T47D (cell line): ENCODE measurements at places on chromosomes 6 and 20.

DNA sequence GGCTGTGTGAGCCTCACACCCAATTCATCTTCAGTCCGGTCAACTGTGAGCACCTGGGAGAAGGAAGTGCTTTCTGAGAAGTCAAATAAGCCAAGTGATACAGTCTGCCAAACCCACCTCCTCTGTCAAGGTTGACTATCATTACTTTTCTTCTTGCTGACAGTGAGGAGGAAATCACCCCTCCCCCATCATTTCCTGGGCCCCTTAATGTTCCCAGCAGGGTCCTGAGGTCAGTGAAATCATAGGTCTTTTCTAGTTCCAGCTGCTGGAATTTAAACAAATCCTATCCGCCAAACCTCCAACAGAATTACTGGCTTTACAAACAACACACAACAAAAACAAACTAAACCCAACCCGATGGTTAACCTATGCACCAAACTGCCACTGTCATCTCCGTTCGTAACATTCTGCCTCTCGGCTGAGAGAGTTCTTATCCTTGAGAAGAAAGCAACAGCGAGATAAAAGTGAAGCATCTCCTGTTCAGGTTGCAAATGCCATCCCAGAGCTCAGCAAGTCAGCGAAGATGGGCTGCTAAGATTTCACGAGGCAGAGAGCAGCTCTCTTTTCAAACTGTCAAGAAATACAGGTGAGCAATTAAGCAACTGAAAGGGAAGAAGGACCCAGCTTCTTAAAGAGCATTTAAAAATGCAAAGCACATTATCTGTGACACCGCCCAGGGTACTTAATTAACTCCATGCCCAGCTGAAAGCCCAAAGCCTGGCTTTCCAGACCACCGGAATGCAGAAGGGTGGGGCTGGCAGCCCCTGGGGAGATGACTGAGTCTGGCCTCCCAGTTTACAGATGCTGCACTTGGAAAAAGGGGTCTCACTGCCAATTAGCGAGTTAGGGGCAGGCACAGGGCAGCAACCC is 24.7 kb downstream of the GFOD1 start:
- no peak for DNase-seq

- DNase-seq, result peak; percentile 46
These were observed 143.9 kb downstream of the BCAS1 start for GRCh38 chr20:53926428-53927028.

GRCh38 chr6:157314705-157315321 is 8.5 kb downstream of the TMEM242 start:
- peak; percentile 18 for DNase-seq

DNA sequence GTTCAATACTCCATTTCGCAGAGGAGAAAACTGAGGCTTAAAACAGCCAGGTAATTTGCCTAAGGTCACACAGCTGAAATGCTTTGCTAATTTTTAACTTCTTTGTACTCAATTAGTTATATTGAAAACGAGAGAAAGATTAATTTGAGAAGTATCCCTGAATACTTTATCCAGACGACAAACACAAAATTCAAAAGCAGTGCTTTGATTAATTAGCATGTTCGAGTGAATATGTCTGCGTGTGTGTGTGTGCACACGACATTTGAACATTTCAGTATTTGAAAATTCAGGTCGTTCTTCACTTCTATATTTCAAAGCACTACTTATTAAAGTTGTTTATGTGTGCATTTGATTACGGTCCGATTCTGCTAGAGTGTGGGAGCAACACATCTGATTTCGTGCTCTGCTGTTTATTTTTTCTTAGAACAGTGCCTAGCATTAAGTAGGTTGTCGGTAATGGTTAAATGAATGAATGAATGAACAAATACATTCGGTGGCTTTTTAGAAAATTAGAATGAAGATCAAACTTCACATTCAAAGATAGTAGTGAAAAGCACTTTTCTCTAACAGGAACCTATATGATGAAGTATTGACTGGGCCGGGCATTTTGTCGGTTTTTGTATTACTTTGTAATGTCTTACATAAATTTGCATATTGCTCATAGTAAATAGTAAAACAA is 36.9 kb upstream of the SYNCRIP start:
- DNase-seq, result no peak

DNA sequence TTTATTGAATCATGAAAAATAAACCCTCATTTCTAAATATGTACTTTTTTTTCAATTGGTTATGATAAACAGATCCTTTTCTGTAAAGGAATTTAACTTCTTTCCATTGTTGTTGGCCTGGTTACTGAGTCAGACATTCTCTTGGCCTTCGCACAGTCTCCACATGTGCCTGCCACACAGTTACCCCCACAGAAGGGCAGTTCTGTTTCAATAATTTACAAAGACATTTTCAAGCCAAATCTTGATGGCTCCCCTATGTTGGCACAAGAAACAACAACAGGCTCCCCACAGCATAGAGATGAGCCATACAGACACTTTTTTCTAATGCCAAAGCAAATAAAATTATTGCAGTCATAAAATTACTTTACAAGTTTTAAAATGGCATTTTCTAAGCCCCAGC is 55.6 kb upstream of the BEND6 start:
- DNase-seq, result no peak

DNA sequence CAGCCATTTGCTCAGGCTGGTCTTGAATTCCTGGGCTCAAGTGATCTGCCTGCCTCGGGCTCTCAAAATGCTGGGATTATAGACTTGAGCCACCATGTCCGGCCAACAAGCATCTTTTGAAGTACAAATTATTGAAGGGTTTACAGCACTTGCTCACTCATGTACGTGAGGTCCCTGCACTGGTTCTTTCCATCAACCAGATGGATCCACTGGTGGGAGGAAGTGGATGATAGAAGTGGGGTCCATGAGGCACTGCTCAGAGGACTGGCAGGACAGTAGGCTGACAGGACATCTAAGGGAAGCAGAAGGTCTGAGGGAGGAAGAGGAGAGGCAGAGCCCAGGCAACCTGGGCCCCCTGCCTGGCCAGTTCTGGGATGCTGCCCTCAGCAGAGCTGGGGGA is 109.2 kb upstream of the NXT1 start:
- no peak for DNase-seq

DNA sequence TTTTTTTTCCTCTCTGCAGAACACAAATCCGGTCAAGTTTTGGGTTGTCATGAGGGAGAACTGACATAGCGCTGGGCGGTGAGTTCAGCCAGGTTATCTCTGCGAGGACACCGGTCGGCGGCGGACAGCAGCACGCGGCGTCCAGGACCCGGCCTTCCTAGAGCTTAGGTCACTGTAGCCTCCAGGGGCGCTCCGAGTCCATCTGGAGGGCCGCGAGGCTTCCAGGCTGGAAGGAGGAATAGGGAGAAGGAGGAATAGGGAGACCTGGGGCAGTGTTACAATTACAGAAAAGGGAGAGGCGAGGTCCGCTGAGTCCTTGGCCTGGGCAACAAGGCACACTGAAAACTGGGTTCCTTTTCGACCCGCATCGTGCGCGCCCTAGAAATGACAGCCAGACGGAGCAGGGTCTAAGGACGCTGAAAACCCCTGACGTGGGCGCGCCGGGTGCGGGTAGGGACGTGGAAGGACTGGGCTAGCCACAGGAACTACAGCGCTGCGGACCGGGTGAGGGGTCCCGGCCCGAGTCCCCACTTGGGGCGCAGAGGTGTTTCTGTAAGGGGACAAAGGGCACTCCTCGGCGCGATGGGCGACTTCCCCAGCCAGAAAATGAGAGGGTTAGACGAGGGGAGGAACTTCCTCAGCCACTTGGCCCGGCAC is 536 bp upstream of the FNDC1 start:
- DNase-seq, result no peak

GRCh38 chr6:12474167-12475140 is 184.3 kb downstream of the EDN1 start:
- DNase-seq, result no peak

- no peak for DNase-seq
These were observed 6.4 kb downstream of the FUCA2 start for GRCh38 chr6:143505111-143505510.

DNA sequence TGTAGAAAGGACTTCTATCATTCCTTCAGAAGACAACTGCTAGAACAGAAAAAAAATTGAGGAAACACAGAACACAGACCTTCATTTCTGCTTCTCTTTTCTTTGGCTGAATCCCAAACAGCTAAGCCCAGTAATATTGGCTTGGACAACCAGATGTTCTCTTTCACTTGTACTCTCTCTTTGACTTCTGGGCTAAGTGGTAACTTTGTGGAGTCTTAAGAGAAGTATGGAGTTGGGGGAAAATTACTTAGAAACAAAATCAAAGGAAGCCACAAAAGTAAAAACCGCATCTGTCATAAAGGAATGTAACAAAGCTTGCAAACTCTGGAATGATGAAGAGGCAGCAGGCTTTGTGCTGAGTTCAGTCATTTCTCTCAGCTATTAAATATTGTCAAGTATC is 587.5 kb downstream of the CBLN4 start:
- DNase-seq, result no peak

- no peak for DNase-seq
These were observed 4.1 kb upstream of the TRIM27 start for GRCh38 chr6:28927846-28928245.
